T follicular helper cell (primary cell): ENCODE measurements at places on chromosomes 5 and 9.

GRCh38 chr5:154215571-154216325 is 25.2 kb downstream of the GALNT10 start:
- DNase-seq: no peak

DNA sequence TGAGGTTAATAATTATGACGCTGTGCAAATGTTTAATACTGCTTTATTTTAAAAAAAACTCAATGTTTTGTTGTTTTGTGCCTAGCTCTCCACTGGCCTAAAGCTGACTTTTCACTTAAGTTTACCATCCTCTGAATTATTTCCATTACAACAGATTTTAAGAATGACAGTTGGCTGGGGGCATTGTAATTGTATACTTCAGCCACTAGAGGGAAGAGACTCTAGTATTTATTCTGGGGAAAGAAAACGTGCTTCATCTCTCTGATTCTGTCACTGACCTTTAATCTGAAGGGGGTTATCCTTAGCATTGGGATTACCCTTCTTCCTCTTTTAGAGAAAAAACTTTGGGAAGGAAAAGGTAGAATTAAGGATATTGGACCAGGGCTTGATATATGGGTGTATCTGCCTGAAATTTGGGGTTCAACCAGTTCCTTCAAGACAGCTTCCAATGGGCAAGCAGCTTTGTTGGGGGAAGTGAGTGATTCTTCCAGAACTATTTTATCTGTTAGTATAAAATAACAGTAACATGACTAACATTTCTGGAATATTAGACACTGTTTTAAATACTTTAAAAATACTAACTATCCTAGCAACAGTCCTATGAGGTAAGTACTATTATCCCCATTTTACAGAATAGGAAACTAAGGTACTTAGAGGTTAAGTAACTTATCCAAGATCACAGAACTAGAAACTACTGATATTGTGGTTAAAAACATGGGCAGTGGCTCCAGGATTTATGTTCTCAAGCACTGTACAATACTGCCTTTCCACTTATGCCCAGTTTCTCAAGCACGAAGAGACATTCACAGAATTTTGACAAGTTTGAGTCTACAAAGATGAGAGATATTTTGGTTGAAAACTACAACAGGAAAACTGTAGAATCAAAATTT is 208.4 kb downstream of the CD180 start:
- DNase-seq: no peak

GRCh38 chr9:81489046-81489445 is 200.3 kb downstream of the TLE1 start:
- DNase-seq: no peak

DNA sequence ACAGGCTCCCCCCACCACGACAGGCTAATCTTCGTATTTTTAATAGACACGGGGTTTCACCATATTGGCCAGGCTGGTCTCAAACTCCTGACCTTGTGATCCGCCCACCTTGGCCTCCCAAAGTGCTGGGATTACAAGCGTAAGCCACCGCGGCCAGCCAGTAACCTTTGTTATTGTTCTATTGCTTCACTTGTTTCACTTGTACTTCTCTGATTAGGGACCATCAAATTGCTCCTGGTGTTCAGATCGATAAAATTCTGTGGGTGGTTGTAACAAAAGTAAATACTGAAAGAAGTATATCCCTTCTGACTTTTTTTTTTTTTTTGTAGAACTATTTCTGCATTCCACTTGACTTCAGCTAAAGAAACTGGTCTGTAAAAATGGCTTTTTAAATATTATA is 445.5 kb upstream of the CDH10 start:
- no peak for DNase-seq

- no peak for DNase-seq
Measured at GRCh38 chr9:127084076-127085039, 38.1 kb downstream of the ANGPTL2 start.

GRCh38 chr5:7329712-7330111 is 66.2 kb upstream of the ADCY2 start:
- DNase-seq: no peak

GRCh38 chr5:111775224-111775623 is 18.2 kb upstream of the NREP start:
- no peak for DNase-seq

- DNase-seq: no peak
Measured at GRCh38 chr9:136198605-136199083, 6.3 kb downstream of the LHX3 start.

GRCh38 chr5:177456591-177456964 is 10.0 kb downstream of the PRR7 start:
- DNase-seq: no peak

DNA sequence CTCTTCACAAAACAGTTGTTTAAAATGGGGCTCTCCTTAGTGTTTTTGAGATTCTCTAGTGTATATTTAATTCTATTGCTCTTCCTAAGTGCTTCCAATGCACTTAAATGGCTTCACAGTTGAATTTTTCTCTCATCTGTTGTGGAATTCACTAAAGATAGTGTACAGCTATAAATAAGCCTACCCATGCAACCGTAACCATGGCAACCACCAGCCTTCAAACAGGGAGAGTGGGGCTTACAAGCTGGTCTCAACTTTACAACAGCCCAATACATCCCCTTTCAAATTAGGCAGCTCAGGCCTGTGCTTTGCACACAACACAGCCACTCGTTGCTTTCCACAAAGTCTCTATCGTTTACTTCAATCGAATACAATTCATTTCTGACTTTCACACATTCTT is 144.0 kb upstream of the PLPPR1 start:
- no peak for DNase-seq

- DNase-seq: no peak
Measured at GRCh38 chr5:157236423-157236822, 29.5 kb upstream of the CYFIP2 start.
